ENCODE measurements at places on chromosomes 5 and 9. TPM values are rescaled to one million over a fixed set of nuclear protein-coding genes. Genes with fewer than 3 reads are reported as not detected.

The TAS2R1 gene
- total RNA-seq, result not detected

The CBY3 gene
- total RNA-seq, result 1.6 TPM

DNA sequence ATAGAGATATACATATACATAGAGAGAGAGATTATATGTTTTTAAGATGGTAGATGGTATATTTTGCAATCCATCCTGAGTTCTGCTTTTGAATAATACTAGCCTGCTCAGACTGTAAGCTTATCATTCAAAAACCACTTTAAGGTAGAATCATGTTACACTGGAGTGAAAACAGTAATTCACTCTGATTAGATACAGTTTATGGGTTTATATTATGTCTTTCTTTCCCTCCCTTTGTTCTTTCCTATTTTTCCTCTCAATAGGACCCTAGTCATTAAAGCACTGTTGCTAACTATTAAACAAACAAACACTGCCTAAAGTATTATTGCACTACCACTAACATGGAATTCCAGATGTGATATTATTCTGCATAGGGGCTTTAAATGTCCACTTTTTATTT, 202.0 kb downstream of the ADAMTSL1 start:
- no peak overlapping the region for H3K27ac ChIP-seq
- H3K4me3 ChIP-seq, result no peak overlapping the region
- H3K27me3 ChIP-seq, result no peaks in the 10 kb centered on the region
- H3K4me1 ChIP-seq, result no peaks in the 10 kb centered on the region
- no peak for DNase-seq

DNA sequence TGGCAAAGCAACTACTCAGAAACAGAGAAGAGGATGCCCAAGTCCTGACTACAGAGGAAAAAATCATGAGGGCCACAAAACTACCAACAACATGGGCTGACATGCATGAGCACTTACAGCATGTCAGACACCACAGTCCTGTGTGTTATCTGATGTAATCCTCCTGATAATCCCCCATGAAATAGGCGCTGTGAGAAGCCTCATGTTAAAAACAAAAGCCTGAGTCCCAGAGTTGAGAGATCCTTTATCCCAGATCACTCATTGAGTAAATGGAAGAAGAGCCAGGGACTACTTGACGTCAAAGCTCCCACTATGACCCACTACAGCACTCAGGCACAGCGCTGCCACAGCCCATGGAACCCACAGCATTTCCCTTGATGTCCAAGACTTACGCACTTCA, 7.2 kb upstream of the SPOCK1 start:
- DNase-seq, result no peak
- H3K36me3 ChIP-seq, result no peaks in the 10 kb centered on the region
- H3K4me1 ChIP-seq, result no peaks in the 10 kb centered on the region
- no peak overlapping the region for H3K27ac ChIP-seq
- no peak overlapping the region for H3K4me3 ChIP-seq
- peaks cover 12% of the 10 kb centered on the region for H3K27me3 ChIP-seq

GRCh38 chr5:107121793-107122519, 548.8 kb downstream of the EFNA5 start:
- no peak overlapping the region for H3K4me3 ChIP-seq
- no peaks in the 10 kb centered on the region for H3K4me1 ChIP-seq
- H3K27me3 ChIP-seq, result no peaks in the 10 kb centered on the region
- no peaks in the 10 kb centered on the region for H3K36me3 ChIP-seq
- no peak for DNase-seq

The TRIO gene
- total RNA-seq, result 40.1 TPM

The EDIL3 gene
- not detected for total RNA-seq

- H3K4me3 ChIP-seq, result no peak overlapping the region
- no peak for DNase-seq
- no peaks in the 10 kb centered on the region for H3K27me3 ChIP-seq
- H3K36me3 ChIP-seq, result peaks cover 8% of the 10 kb centered on the region
- no peak overlapping the region for H3K27ac ChIP-seq
- no peaks in the 10 kb centered on the region for H3K4me1 ChIP-seq
Observed at GRCh38 chr5:17316970-17317459, 99.6 kb downstream of the BASP1 start.

- no peak overlapping the region for H3K27ac ChIP-seq
- no peaks in the 10 kb centered on the region for H3K27me3 ChIP-seq
- H3K4me1 ChIP-seq, result no peaks in the 10 kb centered on the region
- no peak overlapping the region for H3K4me3 ChIP-seq
Observed at GRCh38 chr5:104016646-104017045, 454.1 kb upstream of the NUDT12 start.
